ENCODE measurements at places on chromosomes 4 and X. TPM values are rescaled to one million over a fixed set of nuclear protein-coding genes. Genes with fewer than 3 reads are reported as not detected.

Gene SLAIN2
- 63.8 TPM for total RNA-seq

Gene DCUN1D4
- 25.1 TPM for total RNA-seq

Gene TCP11X2
- total RNA-seq: not detected

Gene SGCB
- total RNA-seq: 13.9 TPM

Gene MYL5
- total RNA-seq: 12.4 TPM

Gene RHOXF2B
- not detected for total RNA-seq

Gene XPNPEP2
- 0.80 TPM for total RNA-seq

Gene SSX4
- not detected for total RNA-seq

Gene PSAPL1
- not detected for total RNA-seq

Gene TRPC3
- 1.6 TPM for total RNA-seq

Gene MORC4
- total RNA-seq: 12.1 TPM
